ENCODE measurements at places on chromosomes 11 and 22.

- DNase-seq, result peak; percentile 61
Measured at GRCh38 chr11:94519478-94520084, 7.3 kb downstream of the C11orf97 start.

GRCh38 chr11:63769714-63770455 lies 1.3 kb upstream of the ZFTA start:
- no peak for DNase-seq

DNA sequence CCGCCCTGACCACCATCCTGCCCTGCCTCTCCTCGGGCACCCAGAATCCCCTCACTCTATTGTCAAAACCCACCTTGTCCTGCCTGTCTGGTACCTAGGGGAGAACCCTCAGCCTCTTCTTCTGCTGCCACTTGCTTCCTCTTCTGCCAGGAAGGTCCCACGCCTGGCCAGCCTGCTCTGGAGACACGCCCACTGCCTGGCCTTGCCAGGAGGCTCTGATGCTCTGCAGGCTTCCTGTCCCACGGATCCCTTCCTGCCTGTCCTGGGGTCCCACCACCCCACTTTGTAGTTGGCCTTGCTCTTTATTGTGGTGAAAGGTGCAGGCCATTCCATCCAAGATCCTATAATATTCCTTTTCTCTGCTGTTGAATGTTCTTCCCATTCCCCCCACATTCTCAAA lies 63.4 kb downstream of the BMAL1 start:
- DNase-seq, result no peak

DNA sequence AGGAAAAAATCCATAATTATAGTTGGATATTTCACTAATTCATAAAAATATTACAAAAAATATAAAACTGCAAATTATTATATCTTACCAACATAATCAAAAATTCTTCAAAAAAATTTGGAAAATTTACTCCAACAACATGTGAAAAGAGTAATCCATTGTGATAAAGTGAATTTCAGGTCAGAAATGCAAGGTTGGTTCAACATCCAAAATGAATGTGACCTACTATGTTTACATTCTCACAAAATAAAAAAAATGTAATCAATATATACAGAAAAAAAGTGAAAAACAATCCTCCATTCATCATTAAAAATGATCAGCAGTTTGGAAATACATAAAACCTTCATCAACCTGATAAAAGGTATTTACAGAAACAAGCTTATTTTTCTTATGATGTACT lies 1252.2 kb downstream of the JRKL start:
- no peak for DNase-seq

DNA sequence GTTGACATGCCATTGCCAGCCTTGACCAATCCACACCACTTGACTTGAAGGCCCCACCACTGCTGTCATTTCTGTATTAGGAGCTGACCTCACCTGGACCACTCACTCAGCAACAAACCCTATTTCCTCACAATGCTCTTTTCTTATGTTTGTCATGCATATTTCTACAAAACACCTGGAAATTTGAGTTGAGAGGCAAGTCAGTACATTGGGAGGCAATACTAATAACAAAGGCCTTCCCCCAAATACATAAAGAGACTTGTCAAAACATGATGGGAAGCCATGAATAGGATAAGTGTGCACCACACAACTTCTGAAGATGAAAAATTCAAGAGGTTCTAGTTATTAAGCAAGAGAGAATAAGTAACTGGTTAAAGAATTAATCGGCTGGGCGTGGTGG lies 77.9 kb upstream of the POU2AF2 start:
- no peak for DNase-seq

- DNase-seq, result no peak
Measured at GRCh38 chr11:107699371-107700285, 12.2 kb downstream of the SLN start.

GRCh38 chr22:47301820-47302475 lies 539.5 kb downstream of the TBC1D22A start:
- no peak for DNase-seq

- no peak for DNase-seq
Measured at GRCh38 chr11:75907906-75908527, 93.0 kb downstream of the UVRAG start.

DNA sequence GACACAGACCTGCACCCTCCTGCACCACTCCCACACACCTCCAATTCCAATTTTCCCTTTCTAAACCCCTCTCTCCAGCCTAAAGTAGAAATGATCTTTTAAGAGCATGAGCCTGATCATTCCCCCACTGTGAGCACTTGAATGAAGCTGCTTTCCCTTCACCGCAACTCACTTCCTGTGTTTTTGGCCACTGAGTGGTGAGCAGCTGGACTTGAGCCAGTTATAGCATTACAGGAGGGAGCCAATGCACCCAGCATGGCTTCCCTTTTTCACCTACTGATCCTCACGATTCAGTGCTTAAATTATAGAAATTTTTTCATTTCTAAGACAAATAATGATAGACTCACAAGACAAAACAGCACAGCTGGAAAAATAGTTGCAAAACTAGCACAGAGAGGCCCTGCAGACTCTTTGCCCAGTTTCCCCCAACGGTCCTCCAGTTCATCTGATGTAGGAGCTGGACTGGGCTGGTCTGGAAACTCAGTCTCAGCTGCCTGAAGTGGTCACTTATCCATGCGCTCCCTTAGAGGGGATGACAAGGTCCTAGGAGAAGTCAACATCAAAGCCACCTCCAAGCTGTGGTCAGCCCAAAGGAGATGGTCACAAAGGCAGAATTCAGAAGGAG lies 9.7 kb upstream of the APOL4 start:
- DNase-seq, result no peak

GRCh38 chr11:44743326-44743725 lies 16.6 kb downstream of the TSPAN18 start:
- DNase-seq, result no peak

DNA sequence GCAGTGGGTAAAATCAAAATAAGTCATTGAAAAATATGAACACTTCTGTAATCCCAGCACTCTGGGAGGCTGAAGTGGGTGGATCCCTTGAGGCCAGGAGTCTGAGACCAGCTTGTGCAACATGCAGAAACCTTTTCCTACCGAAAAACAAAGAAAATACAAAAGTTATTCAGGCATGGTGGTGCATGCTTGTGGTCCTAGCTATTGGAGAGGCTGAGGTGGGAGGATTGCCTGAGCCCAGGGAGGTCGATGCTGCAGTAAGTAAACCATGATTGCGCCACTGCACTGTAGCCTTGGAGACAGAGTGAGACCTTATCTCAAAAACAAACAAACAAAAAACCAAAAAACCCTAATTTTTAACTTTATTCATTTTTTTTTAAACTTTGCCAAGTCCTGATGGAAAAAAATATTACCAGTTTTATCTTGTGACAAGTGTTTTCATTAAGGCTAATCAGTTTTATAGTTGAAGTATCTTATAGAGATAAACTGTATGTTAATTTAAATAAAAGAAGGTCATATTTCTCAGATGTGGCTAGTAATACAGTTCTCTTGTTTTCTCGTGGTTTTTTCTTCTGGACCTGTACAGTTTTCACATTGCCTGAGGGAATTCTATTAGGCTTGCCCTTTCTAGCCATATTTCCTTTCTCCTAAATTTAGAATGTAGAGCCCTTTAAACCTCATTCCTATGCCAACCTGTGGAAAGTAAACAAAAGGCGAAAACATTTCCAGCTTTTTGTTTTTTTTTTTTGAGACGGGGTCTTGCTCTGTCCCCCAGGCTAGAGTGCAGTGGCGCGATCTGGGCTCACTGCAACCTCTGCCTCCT lies 9.4 kb downstream of the HIPK3 start:
- no peak for DNase-seq

DNA sequence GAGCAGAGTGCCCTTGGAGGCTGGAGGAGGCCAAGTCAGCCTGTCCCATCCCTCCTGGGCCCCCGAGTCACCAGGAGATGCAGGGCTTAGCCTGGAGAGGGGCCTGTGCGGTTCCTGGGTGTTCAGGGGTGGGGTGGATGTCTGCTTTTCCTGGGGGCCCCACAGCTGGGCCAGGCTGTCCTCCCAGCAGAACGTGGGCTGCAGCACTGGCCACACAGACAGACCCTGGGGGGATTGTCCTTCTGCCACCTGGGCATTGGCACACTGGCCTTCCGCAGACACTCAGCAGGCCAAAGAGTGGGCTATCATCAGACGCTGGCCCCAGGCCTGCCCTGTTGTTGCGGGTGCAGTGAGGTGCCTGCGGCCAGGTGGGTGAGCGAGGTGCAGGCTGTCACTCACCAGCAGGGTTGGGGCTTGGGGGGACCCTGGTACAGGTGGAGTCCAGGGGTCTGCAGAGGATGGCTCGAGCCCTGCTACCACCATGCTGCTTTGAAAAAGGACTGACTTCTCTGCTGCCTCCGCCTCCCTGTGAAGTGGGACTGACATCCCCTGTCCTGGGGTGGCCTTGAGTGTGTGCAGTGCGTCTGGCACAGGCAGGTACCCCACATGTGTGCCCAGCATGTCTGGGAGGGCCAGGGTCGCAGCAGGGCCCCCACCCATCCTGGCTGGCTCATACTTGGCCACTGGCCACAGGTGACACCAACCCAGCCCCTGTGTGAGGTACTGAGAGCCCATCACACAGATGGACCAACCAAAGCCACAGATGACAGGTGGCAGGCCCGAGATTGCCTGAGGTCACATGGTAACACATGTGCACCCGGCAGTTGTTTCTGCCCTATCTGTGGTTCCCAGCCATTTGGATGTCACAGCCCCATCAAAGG lies 39.0 kb upstream of the KCNQ1OT1 start:
- DNase-seq, result no peak

DNA sequence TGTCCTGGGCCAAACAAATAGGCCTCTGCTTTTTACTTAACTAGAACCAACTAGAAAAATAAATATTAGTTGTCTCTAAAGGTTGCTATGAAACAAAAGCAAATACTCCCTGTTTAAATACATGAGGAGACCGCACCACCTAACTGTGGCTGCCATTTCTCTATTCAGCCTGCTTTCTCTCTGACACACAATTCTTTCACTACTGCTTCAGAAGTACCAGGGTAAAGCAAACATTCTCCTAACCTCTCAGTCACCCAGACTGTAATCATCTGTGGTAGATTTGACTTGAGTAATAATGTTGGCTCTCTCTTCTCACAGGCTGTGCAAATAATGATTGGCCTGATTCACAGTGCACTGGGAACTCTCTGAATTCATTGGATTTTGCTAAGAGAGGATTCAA lies 41.0 kb upstream of the MS4A8 start:
- no peak for DNase-seq

DNA sequence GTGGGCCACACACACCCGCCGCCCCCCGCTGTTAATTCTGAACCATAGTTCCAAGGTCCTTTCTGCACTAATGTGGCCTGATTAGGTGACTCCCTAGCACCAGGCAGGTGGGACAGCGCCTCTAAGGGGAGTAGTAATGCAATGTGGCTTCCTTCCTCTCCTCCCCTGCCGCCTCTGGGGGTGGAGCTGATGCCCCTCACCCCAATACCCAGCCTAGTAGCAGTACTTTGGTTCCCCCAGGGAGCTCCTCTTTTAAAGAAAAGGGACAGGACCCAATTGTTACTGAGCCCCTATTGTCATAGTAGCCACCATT lies 14.4 kb downstream of the RTN4RL2 start:
- DNase-seq, result no peak

Measured in CD4-positive, alpha-beta T cell (primary cell).